ENCODE measurements at places on chromosomes 2 and 18. TPM values are rescaled to one million over a fixed set of nuclear protein-coding genes. Genes with fewer than 3 reads are reported as not detected.

The PLEKHH2 gene
- total RNA-seq = 4.1 TPM

The SOX11 gene
- total RNA-seq = 0.14 TPM

The GKN2 gene
- total RNA-seq = not detected

The CD226 gene
- total RNA-seq = 1.2 TPM

The ARMC9 gene
- total RNA-seq = 32.2 TPM

The MAB21L4 gene
- total RNA-seq = 3.3 TPM

The AQP12A gene
- total RNA-seq = 18.9 TPM
